HEK293T (cell line): ENCODE measurements at places on chromosomes 7 and 10.

DNA sequence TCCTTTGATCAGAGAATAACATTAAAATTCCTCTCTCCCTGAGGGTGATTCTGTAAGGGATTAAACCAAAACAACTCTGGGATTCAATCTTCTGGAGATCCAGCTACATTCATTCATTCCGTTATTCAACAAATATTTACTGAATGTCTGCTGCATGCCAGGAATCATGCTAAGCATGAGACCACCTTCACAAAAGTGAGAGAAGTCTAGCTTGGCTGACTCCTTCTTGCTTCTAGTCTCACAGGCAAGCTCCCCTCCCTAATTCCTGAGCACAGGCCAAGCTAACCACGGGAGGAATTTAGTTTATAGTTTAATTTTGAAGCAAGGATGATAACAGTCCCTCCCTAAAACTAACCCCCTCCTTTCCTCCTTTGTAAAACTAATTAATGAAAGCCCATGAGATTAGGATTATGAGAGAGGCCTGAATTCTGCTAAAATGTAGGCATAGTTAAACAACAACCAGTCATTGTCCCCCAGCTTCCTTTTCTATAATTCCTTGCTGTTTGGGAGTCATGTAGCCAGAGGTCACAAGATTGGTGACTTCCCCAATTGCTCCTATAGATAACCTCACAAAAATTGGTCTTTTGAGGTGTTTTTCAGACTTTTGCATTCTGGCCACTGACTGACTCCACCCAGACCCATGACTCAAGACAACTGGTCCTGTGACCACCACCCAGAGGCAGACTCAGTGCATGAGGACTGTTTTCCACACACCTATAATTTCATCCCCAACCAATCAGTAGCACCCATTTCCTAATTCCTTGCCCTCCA lies 113.5 kb downstream of the ITGB8 start:
- no peak for DNase-seq

GRCh38 chr7:75626954-75627353 lies 111.8 kb downstream of the HIP1 start:
- DNase-seq: no peak

DNA sequence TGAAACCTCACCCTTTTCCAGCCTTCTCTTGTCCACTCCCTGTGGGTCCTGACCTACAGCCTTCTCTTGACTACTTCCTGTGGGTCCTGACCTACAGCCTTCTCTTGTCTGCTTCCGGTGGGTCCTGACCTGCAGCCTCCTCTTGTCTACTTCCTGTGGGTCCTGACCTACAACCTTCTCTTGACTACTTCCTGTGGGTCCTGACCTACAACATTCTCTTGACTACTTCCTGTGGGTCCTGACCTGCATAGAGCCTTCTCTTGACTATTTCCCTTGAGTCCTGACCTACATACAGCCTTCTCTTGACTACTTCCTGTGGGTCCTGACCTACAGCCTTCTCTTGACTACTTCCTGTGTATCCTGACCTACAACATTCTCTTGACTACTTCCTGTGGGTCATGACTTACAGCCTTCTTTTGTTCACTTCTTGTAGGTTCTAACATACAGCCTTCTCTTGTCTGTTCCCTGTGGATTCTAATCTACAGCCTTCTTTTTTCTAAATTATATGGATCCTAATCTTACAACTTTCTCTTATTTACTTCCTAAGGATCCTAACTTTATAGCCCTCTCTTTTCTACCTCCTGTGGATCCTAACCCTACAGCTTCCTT lies 36.5 kb downstream of the C10orf71 start:
- no peak for DNase-seq

DNA sequence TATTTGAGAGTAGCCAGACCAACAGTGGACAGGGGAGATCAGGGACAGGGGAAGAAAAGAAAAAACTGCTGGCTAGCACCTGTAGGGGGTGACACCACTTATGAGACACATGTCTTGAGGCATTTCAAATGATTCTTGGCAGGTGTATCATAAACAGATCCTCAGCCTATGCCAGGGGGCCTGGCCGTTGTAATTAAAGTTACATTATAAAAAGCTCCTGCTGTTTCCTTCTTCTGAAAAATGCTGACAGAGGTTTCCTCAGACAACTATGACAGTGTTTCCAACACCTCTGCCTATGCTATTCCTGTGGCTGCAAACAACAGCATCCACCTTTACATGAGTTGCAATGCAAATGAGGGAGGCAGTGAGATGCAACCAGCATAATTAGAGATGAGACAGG lies 281.0 kb upstream of the PTER start:
- peak; percentile 5 for DNase-seq

DNA sequence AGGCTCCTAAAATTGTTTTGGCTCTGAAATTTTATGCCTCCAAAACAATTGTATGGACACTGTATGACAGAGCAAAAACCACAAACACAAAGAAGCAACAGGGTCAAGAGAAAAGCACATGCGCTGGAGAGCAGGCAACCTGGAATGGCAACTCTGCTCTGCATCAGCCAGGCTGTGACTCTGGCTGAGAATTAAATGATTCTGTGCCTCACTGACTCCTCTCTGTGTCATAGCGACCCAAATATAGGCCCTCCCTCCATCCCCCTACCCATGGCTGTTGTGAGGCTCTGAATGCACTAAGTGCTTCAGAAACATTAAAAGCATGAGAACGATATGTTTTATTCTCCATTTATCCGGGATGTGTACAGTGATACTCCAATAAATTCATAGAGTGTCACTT lies 24.9 kb upstream of the NEBL start:
- DNase-seq: no peak
